ENCODE measurements at places on chromosomes 5 and 9. TPM values are rescaled to one million over a fixed set of nuclear protein-coding genes. Genes with fewer than 3 reads are reported as not detected.
A peak's percentile ranks its signal among the peaks of the same experiment; 100 is the strongest.

HINT1 gene
- 243 TPM for total RNA-seq

IL17B gene
- total RNA-seq: 0.60 TPM

MYO10 gene
- 65.7 TPM for total RNA-seq

CDHR2 gene
- 0.50 TPM for total RNA-seq

SPINK5 gene
- 0.62 TPM for total RNA-seq

TLE1 gene
- 29.6 TPM for total RNA-seq

WDR70 gene
- 34.7 TPM for total RNA-seq

SLC6A19 gene
- total RNA-seq: not detected

CMYA5 gene
- 1.5 TPM for total RNA-seq

EQTN gene
- not detected for total RNA-seq

- H3K36me3 ChIP-seq: no peaks in the 10 kb centered on the region
- no peak overlapping the region for H3K27ac ChIP-seq
- no peaks in the 10 kb centered on the region for H3K27me3 ChIP-seq
- no peak for DNase-seq
- H3K4me3 ChIP-seq: no peak overlapping the region
- no peaks in the 10 kb centered on the region for H3K4me1 ChIP-seq
Measured at GRCh38 chr5:118611332-118611945, 376.9 kb downstream of the DTWD2 start.

DNA sequence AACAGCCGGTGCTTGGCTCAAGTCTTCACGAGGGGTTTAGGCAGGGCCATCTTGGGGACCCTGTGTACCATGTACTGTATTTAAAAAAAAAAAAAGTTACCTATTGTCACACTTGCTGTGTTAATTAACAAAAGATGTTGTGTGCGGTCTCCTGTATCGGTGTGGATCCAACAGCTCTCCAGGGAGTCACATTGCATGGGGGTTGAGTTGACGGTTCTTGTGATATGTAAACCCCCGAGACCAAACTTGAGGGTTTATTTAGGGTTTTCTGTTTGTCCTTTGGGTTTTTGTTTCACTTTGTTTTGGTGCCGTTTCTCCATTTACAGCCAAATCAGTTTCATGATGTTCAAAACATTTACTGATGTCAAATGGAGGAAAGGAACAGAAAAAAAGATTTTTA lies 22.2 kb downstream of the AMBP start:
- H3K27me3 ChIP-seq: no peaks in the 10 kb centered on the region
- DNase-seq: no peak
- H3K27ac ChIP-seq: no peak overlapping the region
- no peak overlapping the region for H3K4me3 ChIP-seq

- no peaks in the 10 kb centered on the region for H3K27me3 ChIP-seq
- DNase-seq: no peak
- no peak overlapping the region for H3K4me3 ChIP-seq
- H3K36me3 ChIP-seq: no peaks in the 10 kb centered on the region
Measured at GRCh38 chr9:78678877-78679276, 382.0 kb downstream of the PSAT1 start.

- H3K4me3 ChIP-seq: no peak overlapping the region
- H3K36me3 ChIP-seq: no peaks in the 10 kb centered on the region
- DNase-seq: no peak
- H3K27me3 ChIP-seq: no peaks in the 10 kb centered on the region
- no peaks in the 10 kb centered on the region for H3K4me1 ChIP-seq
- no peak overlapping the region for H3K27ac ChIP-seq
Measured at GRCh38 chr5:163115011-163115410, 322.4 kb upstream of the CCNG1 start.

DNA sequence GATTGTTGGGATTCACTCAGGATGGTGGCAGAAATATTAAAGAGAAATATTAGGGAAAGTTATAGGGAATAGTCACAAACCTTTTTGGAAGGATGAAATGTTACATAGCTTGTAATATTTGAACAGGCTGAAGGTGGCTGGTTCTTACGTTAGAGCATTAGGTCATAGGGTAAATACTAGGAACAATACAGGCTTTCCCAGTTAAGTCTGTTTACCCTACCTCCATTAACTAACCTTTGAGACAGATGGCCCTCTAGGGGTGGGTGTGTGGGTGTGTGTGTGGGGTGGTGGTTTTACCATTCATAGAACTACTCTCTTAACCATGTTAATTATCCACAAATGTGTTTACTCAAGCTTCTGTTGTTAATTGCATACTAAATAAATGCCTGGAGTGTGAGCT lies 94.3 kb upstream of the STK32A start:
- no peak overlapping the region for H3K27ac ChIP-seq
- no peaks in the 10 kb centered on the region for H3K36me3 ChIP-seq
- H3K4me3 ChIP-seq: no peak overlapping the region
- H3K27me3 ChIP-seq: no peaks in the 10 kb centered on the region

- H3K27ac ChIP-seq: no peak overlapping the region
- DNase-seq: no peak
- no peaks in the 10 kb centered on the region for H3K36me3 ChIP-seq
- H3K4me3 ChIP-seq: no peak overlapping the region
Measured at GRCh38 chr5:100165309-100165708, 369.9 kb upstream of the FAM174A start.

- DNase-seq: no peak
- no peak overlapping the region for H3K27ac ChIP-seq
- H3K27me3 ChIP-seq: no peaks in the 10 kb centered on the region
- peaks cover 14% of the 10 kb centered on the region for H3K4me1 ChIP-seq
Measured at GRCh38 chr5:122137702-122138101, 8.4 kb downstream of the ZNF474 start.

DNA sequence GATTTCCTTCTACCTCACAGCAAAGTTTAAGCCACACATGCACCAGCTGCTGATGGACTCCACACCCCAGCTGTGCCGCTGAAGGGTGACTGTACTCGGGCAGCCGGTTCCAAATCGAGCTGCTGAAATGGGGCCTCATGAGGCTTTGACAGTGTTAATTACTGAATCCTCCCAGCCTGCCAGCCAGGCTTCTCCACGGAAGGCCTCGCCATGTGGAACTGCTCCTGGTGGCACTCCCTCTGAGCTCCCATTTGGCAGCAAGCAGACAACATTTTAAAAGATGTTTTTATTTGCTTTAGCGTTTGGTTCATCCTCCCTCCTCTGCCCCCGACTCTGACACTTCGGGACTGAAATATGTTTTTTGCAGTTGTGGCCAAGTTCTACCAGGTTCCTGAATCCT lies 479.4 kb upstream of the MPDZ start:
- no peak overlapping the region for H3K4me3 ChIP-seq
- no peaks in the 10 kb centered on the region for H3K4me1 ChIP-seq
- no peak overlapping the region for H3K27ac ChIP-seq
- H3K27me3 ChIP-seq: no peaks in the 10 kb centered on the region
- DNase-seq: no peak

GRCh38 chr9:128947527-128948301 lies at the start of the genes DOLK and NUP188:
Gene DOLK, minus strand, starts transcription at chr9:128947603. Its CDS starts 300 bp downstream, at chr9:128947303.
Gene NUP188, plus strand, starts transcription at chr9:128947699. Its CDS starts 21 bp downstream, at chr9:128947720.
- peaks cover 11% of the 10 kb centered on the region for H3K4me1 ChIP-seq
- peak within 1 kb of the TSS; percentile 86 for H3K4me3 ChIP-seq
- peak; percentile 77 for DNase-seq

DNA sequence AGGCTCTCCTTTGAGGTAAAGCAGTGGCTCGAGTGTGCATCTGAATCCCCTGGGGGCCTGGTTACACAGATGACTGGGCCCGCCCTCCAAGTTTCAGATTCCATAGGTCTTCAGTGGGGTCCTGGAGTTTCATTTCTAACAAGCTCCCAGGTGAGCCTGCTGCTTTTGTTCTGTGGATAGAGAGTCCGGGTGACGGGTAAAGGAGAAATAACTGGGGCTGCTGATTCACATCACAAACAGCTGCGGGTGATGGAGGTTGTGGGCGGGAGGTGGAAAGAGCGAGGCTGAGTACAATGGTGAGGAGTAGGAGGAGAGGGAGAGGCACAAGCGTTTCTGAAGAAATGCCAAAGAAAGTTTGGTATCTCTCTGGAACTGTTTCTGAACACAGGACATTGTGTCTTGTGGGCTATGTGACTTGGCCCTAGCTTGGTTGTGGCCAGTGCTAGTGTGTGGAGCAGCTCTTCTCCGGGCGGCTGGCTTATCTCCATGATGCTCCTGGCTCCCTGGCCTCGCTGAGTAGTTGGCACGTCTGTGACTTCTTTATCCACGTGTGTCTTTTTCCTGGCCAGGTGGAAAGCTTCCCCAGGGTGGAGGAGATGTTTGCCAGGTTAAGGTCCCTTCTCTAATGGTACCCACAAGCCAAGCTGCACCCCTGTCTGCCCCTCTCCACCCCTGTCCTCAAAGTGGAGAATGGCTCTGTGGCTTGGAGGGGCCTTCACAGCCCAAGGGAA lies 61.7 kb downstream of the HSPA4 start:
- H3K27me3 ChIP-seq: no peaks in the 10 kb centered on the region
- H3K36me3 ChIP-seq: no peaks in the 10 kb centered on the region
- peak; percentile 78 for DNase-seq
- H3K4me1 ChIP-seq: peaks cover 14% of the 10 kb centered on the region
- no peak overlapping the region for H3K4me3 ChIP-seq

DNA sequence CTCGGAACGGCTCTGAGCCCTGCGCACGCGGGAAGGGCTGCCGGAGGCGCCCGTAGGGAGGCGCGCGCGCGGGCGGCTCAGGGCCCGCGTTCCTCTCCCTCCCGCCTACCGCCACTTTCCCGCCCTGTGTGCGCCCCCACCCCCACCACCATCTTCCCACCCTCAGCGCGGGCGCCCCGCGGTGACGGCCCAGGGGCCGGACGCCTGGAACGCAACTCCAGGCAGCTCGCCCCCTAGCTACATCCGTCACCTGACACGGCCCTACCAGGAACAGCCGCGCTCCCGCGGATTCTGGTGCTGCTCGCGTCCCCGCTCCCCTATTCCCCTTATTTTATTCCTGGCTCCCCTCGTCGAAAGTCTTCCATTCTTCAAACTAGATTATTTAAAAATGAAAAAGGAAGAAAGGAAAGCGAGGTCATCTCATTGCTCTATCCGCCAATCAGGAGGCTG lies at the start of gene CDKN2B-AS1:
CDKN2B-AS1 (plus strand) TSS at position 236 of the 450 bp plus-strand sequence.
- no peaks in the 10 kb centered on the region for H3K27me3 ChIP-seq
- peak; percentile 75 for DNase-seq
- peak within 1 kb of the TSS; percentile 93 for H3K27ac ChIP-seq
- H3K36me3 ChIP-seq: no peaks in the 10 kb centered on the region
- peaks cover 31% of the 10 kb centered on the region for H3K4me1 ChIP-seq

DNA sequence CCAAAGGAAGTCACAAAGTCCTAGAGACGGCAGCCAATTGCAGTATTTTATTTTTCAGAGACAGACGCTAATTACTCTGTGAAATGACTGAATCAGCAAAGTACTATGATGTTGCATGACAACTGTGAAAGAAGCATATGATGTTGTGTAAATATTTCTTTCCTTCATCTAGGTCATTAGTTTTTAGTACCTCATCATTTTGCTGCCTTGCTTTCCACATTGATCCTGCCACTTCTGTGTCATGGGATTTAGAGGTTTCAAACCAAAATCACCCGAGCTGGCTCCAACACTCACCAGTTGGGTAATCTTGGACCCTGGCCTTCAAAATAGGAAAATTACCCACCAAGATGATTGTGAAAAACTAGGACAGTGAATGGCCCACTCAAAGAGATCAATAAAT lies 585.2 kb downstream of the ACTL7B start:
- H3K4me1 ChIP-seq: peaks cover 9% of the 10 kb centered on the region
- no peak overlapping the region for H3K4me3 ChIP-seq
- no peak overlapping the region for H3K27ac ChIP-seq

GRCh38 chr9:109088221-109088620 lies 31.5 kb downstream of the TMEM245 start:
- H3K27me3 ChIP-seq: no peaks in the 10 kb centered on the region
- H3K4me3 ChIP-seq: no peak overlapping the region
- peaks cover 5% of the 10 kb centered on the region for H3K36me3 ChIP-seq
- no peaks in the 10 kb centered on the region for H3K4me1 ChIP-seq
- no peak overlapping the region for H3K27ac ChIP-seq

GRCh38 chr5:171315386-171315891 lies 6.4 kb downstream of the TLX3 start:
- no peak overlapping the region for H3K4me3 ChIP-seq
- no peak for DNase-seq
- H3K36me3 ChIP-seq: no peaks in the 10 kb centered on the region
- no peak overlapping the region for H3K27ac ChIP-seq
- peaks cover 10% of the 10 kb centered on the region for H3K4me1 ChIP-seq

Measured in astrocyte (in vitro differentiated cells and primary cell).